ENCODE measurements at places on chromosomes 6 and 20.

DNA sequence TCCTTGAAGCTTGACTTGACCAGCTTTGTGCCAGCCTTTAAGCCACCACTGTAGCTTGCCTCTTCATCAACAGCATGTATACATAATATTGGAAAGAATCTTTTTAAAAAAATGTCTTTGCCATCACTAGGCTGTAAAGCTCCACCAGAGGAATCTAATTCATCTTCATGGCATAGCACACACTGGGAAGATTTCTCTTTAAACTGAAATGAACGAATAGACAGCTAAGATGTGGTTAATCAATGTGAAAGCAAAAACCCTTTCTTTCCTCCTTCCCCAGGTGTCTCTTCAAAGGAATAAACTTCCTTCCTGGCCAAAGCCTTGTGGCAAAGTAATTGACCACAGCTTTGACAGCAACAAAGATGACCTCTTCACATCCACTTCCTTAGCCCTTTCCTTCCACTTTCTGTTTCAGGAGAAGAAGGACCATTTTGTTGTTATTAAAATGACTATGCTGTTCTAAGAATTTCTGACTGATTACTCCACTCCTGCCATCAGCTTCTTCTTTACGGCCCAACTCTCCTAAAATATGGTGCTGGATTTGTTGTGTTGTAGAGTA, 428.7 kb upstream of the SOX4 start:
- DNase-seq: no peak

DNA sequence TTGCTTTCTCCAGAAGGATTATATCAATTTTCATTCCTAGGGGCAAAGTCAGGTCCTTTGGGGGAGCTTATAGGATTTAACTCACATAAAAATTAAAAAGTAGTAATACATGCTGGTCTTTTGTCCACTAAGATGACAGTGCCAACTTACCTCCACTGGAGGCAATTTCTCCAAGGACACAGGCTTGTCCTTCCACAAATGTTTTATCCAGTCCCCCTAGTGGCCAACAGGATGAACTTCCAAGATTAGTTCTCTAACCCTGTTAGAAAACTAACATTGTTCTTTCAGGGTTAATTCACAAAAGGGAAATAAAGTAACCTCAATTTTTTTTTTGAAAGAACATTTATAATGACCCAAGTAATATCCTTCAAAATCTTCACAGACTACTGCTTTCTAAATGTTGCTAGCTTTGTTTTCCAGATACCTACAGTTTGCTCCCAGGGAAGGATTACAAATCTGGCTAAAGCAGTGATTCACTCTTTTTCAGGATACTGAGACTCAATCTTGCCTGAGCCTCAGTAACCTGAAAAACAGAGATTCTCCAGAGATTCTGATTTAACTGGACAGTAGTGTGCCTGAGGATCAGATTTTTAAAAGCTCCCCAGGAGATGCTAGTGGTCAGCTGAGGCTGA, 31.7 kb upstream of the UBR2 start:
- DNase-seq: no peak

GRCh38 chr20:46893877-46894578, 615 bp upstream of the EYA2 start:
- no peak for DNase-seq

GRCh38 chr6:41706876-41707564, 28.4 kb downstream of the TFEB start:
- no peak for DNase-seq

DNA sequence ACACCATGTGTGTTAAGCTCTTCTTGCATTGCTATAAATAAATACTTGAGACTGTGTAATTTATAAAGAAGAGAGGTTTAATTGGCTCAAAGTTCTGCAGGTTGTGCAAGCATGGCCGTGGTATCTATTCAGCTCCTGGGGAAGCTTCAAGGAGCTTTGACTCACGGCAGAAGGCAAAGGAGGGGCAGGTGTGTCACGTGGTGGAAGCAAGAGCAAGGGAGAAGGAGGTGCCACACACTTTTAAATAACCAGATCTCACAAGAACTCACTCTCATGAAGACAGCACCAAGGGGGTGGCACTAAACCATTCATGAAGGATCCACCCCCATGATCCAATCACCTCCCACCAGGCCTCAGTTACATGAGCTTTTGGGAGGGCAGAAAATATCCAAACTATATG, 193.7 kb downstream of the ERMARD start:
- no peak for DNase-seq

GRCh38 chr6:35496036-35496840, 641 bp downstream of the TEAD3 start:
- DNase-seq: no peak

- peak; percentile 1 for DNase-seq
Observed at GRCh38 chr6:4281341-4282293, 146.2 kb upstream of the ECI2 start.

GRCh38 chr6:54847799-54848597, 1.4 kb downstream of the FAM83B start:
- no peak for DNase-seq

- no peak for DNase-seq
Observed at GRCh38 chr6:92169506-92169905, 1249.9 kb downstream of the EPHA7 start.

- DNase-seq: no peak
Observed at GRCh38 chr20:1894951-1895673, at the start of gene SIRPA. Gene SIRPA, plus strand, starts transcription at chr20:1895407. Its CDS starts 41 bp downstream, at chr20:1895448.

DNA sequence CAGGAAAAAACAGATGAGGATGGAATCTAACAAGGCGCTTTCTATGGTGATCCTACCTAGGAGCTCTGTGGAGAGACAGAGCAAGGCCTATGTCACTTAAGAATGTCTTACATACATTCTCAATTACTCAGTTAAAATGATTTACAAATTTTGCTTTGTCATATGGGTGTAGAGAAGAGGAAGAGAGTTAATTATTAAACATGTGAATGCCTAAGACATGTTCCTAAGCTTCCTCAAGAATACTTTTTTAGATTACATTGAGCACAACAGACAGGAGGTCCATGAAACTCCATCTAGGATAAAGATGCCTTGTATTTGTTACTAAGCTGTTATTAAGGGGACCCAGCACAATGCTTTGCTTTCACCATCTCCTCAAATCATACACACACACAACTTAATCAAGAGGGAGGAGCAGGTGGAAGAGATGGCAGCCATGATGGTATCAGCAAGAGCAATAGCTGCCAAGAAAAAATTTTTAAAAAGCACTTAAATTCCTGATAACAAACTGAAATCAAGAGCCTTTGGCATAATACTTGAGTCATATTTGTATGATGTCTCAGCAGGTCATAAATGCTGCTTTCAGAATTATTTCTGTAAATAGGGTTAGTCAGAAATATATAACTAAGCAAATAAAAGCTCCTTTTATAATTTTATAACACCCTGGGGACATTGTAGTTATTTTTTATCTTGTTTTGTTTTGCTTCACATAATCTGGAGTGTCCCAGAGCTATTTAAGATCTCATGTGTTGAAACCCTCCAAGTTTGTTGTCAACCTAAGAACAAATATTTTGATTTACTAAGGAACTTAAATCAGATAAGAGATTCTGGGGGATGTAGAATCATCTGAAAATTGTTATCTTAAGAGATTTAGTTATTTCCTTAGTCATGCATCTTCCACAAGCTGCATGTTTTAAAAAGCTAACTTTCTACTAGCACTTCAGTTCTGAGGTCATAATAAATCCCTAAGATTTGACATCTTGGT, 70.0 kb upstream of the CD2AP start:
- DNase-seq: no peak

DNA sequence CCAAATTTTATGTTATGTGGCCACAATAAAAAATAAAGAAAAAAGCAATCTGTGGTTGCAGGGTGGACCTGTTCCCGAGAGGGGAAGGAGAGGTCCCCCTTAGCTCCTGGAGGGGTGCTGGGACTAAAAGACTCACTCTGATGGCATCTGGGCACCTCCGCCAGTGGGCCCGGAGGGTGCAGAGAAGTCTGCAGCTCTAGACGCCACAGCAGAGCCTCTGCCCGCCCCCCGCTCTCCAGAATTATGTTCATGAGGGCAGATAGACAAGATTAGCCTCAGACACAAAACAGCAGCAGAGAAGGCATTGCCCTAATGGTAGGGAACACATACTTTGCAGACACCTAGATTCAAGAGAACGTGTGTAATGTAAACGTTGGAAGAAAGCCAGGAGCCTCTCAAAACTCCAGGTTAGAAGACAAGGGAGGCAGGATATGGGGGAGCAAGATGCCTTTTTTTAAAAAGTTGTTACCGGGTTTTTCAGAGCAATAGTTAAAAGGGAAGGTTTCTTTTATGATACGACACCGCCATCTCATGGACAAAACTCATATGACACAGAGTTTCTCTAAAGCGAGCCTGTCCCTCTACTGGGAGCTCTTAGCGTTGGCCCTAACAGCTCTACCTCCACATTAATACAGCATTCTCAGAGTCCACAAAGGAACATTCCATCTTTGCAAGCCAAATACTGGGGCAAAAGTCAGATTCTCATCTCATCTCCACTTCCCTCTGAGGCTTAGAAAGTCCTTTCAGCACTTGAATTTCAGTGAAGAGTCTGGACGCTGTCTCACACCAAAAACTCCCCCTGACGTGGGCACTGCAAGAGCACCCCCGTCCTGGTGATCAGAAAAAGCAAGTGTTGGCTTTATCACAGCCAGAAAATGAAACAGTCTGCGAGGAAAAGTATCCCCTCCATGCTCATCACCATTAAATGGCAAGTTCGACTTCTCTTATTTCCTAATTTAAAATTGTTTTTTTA, 47.2 kb downstream of the FOXF2 start:
- DNase-seq: peak; percentile 19

DNA sequence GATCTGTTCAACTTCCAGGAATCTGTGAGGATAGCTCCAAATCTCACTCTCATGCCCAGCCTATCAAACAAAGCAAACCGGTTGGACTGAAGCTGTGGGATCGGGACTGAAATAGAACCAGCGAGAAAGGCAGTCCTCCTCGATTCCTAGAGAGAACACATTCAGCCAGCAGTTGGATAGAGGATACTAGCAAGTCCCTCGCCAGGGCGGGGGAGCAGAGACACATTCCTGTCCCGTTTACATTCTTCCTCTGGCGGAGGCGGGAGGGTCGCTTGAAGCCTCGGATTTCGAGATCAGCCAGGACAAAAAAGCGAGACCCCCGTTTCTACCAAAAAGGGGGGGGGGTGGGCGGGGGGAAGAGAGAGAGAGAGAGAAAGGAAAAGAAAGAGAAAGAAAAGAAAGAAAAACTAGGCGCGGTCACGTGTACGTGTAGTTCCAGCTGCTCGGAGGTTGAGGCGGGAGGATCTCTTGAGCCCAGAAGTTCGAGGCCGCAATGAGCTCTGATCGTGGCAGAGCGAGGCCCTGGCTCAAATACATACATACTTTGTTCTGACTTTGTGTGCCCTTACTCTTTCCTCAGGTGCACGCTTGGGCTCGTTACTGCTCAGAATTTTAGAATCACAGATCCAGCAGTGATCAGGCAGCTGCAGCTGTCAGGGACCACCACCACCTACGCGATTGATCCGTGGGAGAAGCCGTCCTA, 19.5 kb downstream of the ZNF311 start:
- DNase-seq: no peak

DNA sequence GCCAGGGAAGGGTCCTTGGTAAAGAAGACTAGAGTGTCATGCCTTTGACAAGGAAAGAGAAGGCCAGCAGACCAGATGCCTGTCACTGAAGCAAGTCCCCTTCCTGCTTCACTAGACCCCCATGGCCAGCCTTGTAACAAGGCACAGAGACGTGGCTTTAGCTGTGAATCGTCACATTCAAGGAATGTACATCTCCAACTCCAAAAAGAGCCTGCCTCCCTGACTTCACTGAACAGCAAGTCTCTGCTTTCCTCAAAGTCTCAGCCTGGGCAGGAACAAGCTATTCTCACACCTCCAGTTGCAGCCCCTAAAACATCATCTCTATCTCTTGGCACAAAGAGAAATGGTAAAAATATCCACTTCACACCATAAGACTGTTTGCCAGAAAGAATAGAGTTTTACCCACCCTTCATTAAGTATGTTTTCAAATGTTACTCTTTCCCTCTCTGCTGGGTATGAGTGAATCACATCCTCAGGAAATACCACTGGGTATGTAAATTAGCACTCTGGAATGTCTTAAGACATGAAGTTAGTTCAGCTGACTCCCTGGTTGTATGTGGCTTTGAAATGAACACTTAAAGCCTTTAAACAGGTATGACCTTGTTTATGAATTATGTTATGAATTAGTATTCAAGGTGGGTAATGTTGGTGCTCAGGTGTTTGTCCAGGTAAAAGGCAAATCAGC, 46.4 kb upstream of the NT5E start:
- no peak for DNase-seq

- peak; percentile 3 for DNase-seq
Observed at GRCh38 chr6:53795702-53796450, 1.1 kb downstream of the LRRC1 start.

- DNase-seq: peak; percentile 15
Observed at GRCh38 chr6:34791164-34791700, 651 bp upstream of the BLTP3A start.

DNA sequence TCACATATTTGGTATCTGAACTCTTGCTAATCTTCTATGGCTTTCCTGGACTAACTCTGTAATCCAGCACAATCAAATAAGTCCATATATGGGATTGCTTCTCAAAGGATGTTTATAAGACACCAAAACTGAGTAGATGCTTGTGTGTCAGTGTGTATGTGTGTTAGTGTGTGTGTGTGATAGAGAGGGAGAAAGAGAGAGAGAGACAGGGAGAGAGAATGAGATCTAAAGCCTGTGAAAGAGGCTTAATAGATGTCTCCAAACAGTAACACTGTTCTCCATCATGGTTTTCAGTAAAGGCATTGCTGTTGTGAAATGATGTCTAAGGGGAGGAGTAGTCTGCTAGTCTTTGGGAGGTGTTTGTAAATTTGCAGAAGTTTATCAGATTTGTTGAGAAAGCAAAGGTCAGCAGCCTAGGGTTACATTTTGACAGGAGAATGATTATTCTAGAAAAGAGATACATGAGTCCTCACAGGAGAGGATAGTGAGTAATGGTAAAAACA, 73.9 kb upstream of the MLIP start:
- DNase-seq: no peak

DNA sequence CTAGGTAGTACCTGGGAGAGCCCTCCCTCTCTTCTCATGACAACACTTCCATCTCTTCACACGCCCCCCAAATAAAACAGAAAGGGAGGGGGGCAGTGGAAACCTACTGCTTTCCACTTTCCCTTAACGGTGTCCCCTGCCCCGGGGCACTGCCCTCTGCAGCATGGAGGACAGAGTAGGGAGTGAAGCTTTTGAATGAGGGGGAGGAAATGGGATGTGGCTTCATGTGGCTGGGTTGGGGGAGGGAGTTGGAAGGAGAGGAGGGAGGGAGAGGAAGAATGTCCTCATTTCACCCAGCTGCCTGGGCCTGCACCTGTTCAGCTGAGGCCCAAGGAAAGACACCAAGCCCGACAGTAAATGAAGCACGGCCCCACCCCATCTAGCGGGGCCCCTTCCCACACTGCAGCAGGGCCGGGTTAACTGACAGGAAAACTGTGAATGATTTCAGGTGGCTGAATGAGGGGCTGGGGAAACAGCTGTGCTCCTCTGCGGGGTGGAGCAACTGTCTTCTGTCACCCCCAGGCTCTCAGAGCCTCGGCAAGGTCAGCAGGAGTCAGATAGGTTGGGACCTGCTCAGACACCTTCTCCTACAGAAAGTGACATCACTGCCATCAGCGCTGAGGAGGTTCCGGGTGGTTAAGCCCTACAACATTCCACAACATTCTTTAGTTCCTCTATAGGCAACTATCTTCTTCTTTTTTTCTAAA, 40.0 kb upstream of the TAF8 start:
- no peak for DNase-seq

- no peak for DNase-seq
Observed at GRCh38 chr6:168527451-168528210, 86.6 kb downstream of the SMOC2 start.

Data from activated CD8-positive, alpha-beta memory T cell treated with anti-CD3 and anti-CD28 coated beads for 48 hours (primary cell).